ENCODE measurements at places on chromosomes 7 and 10.
A peak's percentile ranks its signal among the peaks of the same experiment; 100 is the strongest.

DNA sequence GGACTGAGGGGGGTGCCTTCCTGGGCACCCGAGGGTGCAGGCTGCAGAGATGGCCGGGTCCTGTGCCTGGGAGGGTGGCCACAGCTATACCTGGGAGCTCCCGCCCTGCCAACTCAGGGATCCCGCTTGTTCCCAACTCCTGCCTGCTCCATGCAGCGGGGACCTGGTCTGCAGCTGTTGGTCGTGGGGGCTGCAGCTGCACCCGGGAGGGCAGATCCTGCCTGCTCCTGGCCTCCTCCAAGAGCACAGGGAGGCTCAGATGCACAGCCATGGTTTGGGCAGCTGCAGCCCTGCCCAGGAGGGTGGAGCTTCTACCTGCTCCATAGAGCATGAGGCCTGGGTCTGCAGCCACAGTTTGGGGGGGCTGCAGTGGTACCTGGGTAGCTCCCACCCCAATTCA is 13.3 kb upstream of the TCTN3 start:
- no peak for DNase-seq

GRCh38 chr7:158903897-158904541 is 47.7 kb downstream of the DYNC2I1 start:
- DNase-seq: no peak

- no peak for DNase-seq
Observed at GRCh38 chr7:23955600-23956149, 245.7 kb downstream of the STK31 start.

DNA sequence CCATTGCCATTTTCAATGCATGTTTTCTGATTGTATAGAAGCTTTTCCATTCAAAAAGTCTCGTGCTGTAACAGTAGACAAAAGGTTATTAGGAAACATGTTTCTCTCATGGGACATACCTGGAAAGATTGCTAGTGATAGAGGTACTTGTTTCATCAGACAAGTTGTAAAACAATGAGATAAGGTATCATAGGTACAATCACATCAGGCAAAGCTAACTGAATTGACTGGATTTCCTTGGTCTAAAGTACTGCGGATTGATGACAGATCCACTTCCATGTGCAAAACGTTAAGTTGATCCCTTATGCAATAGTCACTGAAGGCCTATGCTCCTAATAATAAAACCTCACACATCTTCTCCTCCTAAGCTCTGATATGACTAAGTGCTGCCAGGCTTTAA is 6.5 kb upstream of the RNF32 start:
- DNase-seq: no peak

DNA sequence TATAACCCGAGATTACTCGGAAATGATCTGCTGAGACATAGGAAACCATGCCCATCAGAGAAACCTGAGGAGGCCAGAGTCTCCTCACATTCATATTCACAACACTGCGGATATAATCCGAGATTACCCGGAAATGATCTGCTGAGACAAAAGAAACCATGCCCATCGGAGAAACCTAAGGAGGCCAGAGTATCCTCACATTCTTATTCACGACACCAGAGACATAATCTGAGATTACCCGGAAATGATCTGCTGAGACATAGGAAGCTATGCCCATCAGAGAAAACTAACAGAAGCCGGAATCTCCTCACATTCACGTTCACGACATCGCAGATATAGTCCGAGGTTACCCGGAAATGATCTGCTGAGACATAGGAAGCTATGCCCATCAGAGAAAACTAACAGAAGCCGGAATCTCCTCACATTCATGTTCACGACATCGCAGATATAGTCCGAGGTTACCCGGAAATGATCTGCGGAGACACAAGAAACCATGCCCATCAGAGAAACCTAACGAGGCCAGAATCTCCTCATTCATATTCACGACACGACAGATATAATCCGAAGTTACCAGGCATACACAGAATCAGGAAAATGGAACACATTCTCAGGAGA is 422.3 kb upstream of the AKR1E2 start:
- no peak for DNase-seq

- no peak for DNase-seq
Observed at GRCh38 chr7:44531421-44532380, 9.4 kb downstream of the NPC1L1 start.

GRCh38 chr7:159093351-159093971 is 51.2 kb downstream of the VIPR2 start:
- DNase-seq: no peak

- no peak for DNase-seq
Observed at GRCh38 chr7:69992938-69993337, 394.7 kb downstream of the AUTS2 start.

DNA sequence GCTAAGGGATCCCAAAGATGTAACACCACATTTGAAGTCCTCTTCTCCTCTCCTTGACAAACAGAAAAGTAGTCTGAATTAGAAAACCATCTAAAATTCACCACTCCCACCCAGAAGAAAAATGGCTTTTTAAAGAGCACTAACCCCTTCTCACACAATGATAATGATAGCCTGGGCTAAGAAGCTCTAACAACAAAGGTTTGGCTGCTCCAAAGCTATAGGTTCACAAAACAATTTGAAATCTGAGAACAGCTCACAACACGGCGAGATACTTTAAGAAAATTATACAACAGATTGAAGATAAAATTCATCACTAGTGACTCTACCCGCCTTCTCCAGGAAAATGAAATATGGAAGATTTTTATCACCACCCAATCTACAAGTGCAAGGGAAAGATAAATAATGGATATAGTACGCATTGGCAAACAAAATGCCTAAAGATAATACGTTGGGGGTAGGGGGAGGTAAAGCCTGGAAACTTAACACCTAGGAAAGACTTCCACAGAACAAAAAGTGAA is 7.4 kb downstream of the ITGB1 start:
- no peak for DNase-seq

- no peak for DNase-seq
Observed at GRCh38 chr7:157961731-157962457, 625.1 kb downstream of the DNAJB6 start.

DNA sequence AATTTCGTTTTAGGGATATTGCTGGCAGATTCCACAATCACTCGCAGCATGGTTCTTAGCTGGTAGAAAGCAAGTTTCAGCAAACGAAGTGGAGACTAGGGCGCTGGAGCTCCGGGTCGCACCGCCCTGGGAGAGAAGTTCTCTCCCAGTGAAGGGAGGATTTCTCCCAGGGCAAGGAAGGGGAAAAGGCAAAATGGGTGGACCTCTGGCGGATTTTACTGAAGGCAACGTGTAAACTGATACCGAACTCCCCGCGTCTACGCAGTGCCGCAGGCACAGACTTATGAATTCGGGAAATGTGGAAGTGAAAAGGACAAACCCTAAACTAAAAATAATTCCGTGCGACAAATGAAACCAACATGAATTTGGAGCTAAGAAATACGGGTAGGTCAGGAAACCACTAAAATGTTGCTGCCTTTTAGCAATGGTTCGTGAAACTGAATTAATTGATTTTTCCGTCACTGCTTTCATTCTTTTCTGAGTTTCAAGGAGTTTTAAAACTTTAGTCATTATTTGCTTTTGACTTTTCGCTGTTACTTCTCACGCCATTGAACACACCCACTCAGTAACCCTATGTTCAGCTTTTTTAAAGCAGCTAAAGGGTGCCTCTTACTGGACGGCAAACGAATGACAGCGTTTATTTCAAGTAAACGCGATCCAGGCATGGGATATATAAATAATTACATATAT is at the start of gene MYOF:
TSS of gene MYOF (minus strand) at position 190 of the 690 bp plus-strand sequence. CDS start at position 50, 140 bp downstream.
- peak; percentile 20 for DNase-seq

- DNase-seq: no peak
Observed at GRCh38 chr7:105892387-105892786, 16.0 kb upstream of the ATXN7L1 start.

- DNase-seq: no peak
Observed at GRCh38 chr7:122161628-122162027, 17.6 kb upstream of the AASS start.

- no peak for DNase-seq
Observed at GRCh38 chr10:89256962-89257361, 5.4 kb upstream of the LIPA start.

DNA sequence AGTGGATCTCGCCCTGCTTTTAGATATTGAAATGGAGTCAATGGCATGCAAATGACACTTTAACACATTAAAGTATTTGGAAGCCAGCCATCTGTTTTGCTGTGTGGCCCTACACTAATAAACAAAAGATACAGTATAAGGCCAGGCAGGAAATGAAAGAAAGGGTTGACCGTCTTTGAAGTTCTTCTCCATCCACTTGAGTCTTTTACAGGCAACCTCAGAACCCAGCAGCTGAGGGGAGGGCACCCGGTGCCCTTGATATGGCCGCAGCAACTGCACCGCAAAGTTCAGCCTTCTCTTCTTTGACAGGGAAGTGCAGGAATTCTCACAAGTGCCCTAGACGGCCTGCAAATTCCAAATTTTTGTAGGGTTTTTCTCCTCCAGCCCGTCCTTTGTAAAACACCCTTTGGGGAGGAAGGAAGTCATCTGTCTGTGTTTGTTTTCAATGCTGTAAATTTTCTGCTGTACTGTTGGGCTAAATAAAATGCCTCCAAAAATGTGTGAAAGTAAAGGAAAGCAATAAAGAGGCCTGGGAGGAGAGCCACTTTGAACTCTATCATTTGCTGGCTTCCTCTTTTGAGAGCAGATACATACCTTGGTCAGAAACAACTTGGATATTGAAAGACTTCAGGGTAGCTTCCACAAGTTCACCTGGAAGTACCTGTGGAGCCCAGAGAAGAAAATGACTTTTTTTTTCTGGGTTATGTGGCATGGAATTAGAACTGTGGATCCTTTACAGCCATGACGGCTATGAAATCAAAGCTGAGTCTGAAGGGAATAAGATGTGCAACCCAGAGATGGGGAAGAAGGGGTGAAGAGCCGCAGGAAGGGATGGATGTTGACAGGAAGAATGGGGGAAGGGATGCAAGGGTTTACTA is 3.6 kb downstream of the HOXA1 start:
- no peak for DNase-seq

DNA sequence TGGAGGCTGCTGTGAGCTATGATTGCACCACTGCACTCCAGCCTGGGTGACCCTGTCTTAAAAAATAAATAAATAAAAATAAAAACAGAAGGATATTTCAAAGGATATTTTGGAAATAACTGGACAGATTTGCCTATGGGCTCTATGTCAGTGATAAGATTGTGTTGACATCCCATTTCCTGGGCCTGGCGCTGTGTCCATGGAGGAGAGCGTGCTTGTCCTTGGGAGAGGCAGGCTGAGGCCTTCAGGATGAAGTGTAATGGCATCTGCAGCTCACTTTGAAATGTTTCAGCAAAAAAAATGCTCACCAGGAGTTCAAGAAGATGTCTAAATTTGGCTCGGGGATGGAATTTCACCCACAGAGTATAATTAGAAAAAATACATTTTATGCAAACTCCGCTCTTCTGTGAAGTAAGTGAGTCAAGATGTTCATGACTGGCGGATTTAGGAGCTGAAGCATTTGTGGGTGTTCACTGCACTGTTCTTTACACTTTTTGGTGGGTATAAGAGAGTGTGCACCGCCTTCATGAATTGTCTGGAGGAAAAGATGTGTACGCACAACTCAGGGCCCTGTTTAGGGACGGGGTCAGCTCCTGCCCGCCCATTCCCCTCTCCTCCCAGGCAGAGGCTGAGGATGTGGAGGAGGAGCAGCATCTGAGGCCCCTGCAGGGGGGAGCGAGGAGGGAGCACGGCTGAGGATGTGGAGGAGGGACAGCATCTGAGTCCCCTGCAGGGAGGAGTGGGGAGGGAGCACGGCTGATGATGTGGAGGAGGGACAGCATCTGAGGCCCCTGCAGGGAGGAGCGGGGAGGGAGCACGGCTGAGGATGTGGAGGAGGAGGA is 18.5 kb upstream of the FOXL3 start:
- DNase-seq: no peak

DNA sequence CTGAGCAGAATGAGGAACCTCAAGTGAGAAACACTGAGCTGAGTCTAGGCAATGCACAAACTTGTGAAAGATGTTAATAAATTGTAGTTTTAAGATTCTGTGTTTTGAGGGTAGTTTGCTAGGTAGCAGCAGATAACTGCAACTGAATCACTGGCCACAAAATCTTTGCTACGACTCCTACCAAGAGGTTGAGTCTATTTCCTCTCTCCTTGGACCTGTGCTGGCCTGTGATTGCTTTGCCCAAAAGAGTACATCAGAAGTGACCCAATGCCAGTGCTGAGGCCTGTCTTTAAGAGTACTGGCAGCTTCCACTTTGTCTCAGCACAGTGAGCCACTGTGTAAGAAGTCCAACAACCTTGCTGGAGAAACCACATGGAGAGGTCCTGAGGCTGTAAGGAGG is 11.9 kb upstream of the TSPAN13 start:
- no peak for DNase-seq

GRCh38 chr7:16062269-16062668 is 359.1 kb downstream of the CRPPA start:
- DNase-seq: no peak

GRCh38 chr10:132332433-132332754 is 401 bp downstream of the LRRC27 start:
- DNase-seq: no peak

DNA sequence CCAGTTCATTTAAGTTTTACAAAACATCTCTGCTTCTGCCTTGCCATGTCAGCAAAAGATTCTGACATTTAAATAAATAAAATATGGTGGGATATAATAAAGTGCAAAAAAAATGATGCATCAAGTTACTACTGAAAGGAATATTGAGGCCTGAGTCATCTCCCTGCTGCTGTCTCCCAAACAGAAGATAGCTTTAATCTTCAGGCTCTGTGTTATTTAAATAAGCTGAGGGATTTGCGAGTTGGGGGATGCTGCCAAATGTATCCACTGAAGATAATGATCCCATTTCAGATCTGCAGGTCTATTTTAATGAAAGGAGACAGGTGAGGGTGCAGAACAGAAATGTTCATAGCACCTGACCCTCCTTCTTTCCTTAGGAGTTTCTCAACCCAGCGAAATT is 720.8 kb downstream of the AUTS2 start:
- DNase-seq: no peak

GRCh38 chr7:157861551-157861950 is 524.7 kb downstream of the DNAJB6 start:
- no peak for DNase-seq

- no peak for DNase-seq
Observed at GRCh38 chr10:95626500-95626899, 30.0 kb downstream of the ALDH18A1 start.

DNA sequence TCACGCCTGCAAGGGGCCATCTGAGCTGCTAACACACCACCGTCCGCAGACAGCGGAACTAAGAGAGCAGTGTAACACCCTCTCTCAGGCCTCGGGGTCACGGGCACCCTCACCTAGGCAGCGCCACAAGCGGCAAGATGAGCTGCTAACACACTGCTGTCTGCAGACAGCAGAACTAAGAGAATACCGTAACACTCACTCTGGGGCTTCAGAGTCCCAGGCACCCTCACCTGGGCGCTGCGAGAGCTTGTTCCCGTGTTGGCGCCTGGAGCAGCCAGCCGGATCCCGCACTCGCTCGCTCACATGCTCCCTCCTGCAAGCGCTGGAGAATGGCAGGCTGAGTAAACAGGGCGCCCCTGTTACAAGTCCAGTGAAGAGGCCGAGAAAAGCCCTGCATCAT is 160.2 kb downstream of the SRPK2 start:
- no peak for DNase-seq

DNA sequence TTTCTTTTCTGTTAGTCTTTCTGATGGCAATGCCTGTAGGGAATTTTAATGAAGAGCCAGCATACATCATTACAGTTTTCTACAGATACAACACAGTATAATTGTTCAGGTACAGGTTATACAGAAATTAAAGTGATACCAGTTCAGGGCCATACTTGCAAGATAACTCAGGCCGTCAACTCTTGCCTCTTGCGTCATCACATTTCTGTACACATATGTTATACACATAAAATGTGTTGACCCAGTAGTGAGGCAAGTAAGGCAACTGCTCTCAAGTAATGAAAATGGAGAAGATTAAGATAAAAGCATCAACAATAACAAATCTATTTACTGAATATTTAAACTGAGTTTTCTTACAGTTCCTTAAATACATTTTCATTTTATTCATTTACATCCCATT is 317.8 kb downstream of the HPSE2 start:
- DNase-seq: no peak

Measured in activated T-helper 1 cell treated with anti-CD3 and anti-CD28 coated beads, Interleukin-2, amount 50 U/mL, for 16 hours (primary cell).